ENCODE measurements at places on chromosomes 4 and X.
A peak's percentile ranks its signal among the peaks of the same experiment; 100 is the strongest.

DNA sequence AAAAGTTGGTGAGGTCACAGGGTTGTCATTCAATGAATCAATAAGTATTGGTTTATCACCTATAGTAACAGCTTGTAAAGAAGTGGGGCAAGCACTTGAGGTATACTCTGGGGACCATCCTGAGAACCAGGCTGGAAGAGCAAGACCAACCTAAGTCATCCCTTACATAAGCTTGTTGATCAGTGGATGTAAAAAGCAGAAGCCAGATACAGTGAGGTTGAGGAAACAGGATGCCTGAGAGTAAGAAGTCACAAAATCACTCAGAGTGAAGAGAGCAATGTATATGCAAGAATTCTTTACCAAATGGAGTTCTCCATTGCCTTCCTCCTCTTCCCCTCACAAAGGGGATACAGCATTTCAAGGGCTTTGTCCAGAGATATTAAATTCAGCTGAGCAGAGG lies 76.3 kb upstream of the PACRGL start:
- no peak for DNase-seq

- DNase-seq = peak; percentile 40
Observed at GRCh38 chr4:73662709-73663546, 42.7 kb upstream of the RASSF6 start.

- no peak for DNase-seq
Observed at GRCh38 chr4:152936446-152937335, 568 bp downstream of the FHDC1 start.

DNA sequence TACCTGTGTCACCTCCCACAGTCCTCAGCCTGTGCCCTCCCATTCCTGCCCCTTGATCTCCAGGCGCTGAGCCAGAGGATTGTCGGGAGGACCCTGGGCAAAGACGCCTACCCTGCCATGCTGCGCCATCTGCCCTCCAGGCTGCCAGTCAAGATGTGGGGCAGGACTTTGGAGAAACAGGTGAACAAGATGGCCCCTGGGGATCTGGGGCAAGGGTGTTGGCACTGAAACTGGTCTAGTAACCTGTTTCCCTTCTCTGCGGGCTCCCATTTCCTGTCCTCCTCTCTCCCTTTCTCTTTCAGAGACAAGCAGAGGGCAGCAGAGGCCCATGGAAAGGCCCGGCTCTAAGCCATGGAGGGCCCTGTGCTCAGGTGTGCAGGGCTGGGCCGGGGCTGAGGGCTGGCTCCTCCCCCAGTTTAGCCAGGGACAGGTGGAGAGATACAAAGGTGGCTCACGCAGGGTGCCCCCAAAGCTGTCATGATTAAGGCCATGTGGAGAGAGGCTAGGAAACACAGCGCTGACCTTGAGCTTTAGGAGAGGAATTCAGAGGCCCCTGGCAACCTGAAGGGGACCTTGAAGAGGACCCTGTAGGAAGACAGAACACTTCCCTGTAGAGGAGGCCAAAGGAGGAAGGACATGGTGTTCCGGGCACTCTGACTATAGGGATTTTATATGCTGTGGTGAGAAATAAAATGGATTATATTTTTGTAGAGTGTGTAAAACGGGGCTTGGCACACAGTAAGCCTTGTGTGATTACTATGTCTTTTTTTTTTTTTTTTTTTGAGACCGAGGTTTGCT lies at the start of gene GLOD5:
Gene GLOD5, plus strand, starts transcription at position 74 of the 798 bp plus-strand sequence. Its CDS starts 44 bp downstream, at position 118.
- peak; percentile 17 for DNase-seq

- DNase-seq = no peak
Observed at GRCh38 chr4:152880263-152880662, 55.9 kb upstream of the FHDC1 start.

Measured in NCI-H1105 treated with DMSO at 0.1 percent for 48 hours (cell line).